Activated T-cell treated with anti-CD3 and anti-CD28 coated beads, Interleukin-2, amount 50 U/mL, for 72 hours (primary cell): ENCODE measurements at places on chromosomes 12 and 14.

DNA sequence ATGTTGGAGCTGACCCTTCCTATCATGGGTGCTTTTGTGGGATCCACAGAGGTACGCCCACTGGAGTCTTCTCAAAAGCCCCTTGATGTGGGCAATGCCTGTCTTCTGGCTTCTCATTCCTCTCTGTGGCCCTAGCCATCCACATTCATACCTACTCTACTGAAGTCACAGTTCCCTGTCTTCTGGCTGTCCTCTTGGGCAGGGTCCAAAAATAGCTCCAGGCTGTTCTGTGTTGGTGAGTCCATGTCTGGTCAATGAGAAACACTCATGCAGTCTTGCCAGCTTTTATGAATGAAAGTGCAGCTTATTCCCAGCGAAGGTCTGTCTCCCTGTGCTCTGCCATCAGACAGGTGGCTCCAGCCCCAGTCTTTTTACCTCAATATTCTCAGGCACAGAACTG is 135.9 kb upstream of the MDM1 start:
- DNase-seq: no peak

DNA sequence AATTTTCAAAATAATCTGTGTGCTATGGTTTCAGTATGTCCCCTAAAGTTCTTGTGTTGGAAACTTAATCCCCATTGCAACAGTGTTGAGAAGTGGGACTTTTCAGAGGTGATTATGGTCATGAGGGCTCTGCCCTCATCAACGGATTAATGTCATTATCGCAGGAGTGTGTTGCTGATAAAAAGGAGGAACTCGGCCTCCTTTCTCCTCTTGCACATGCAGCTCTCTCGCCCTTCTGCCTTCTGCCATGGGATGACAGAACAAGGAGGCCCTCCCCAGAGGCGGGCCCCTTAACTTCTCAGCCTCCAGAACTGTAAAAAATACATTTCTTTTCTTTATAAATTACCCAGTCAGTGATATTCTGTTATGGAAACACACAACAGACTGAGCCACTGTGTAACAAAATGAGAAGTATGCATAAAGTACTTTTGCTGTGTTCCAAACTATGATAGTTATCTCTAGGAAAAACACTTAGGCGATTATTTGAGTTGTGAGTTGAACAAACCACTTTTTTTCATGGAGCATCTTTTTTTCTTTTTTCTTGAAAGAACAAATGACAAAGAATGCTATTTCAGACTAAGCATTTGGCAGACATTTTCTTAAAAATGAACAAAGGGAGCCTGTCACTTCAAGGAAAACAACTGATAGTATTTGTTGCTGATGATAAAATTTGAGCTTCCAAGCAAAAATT is 134.8 kb upstream of the FUT8 start:
- DNase-seq: no peak

- DNase-seq: no peak
These were observed 95.9 kb upstream of the DDHD1 start for GRCh38 chr14:53249059-53249458.

DNA sequence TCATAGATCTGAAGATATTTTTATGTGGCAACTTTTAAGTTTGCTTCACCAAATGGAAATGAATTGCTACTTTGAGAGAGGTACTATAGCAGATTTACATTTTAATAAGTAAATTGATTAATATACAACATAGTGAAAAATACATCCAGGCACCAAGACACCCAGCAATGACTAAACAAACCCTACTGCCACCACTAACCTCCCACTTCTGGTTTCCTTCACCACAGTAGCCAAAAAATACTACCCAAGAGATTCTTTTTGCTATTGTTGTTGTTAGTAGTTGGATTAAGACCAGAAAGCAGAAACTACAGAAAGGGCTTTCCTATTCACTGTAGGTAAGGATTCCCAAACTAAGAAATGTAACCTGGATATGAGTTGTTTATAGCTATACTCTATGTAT is 54.1 kb downstream of the COCH start:
- DNase-seq: no peak

DNA sequence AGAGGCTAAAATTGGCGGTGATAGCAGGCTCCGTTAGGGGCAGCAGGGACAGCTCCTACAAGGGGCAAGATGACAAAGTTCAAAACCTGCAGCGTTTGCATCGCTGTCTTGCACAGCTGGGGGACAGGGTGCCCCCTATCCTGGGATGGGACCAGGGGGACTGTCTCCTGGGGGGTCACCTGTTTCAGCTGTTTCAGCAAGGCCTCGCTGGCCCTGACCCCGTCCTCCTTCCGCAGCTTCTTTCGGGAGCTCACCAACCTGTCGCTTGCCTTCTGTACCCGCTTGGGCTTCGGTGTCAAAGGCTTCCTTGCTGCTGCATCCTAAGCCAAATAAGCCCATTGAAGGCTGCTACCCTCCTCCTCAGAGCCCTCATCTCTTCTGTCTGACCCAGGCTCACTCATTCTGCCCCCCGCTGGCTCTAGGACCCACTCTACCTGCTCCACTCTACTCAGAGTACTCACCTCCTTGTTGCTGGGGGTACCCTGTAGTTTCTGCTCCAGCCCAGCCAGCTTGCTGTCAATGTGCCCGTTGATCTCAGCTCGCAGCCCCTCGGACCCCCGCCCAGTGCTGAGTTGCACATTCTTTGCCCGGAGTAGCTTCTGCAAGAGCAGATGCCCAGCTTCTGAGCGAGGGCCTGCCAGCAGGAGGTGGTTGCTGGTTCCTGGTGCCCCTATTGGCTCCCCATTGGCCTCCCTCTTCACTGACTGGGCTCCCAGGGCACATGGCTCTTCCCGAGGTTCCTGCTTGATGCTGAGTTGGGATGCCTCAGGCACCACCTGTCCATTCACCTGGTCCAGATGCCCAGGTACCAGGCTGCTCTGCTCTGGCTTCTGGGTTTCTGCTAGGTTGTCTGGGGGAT is 12.4 kb upstream of the PRKAG1 start:
- no peak for DNase-seq

GRCh38 chr12:50026691-50027090 is 1.4 kb upstream of the RACGAP1 start:
- no peak for DNase-seq

- no peak for DNase-seq
These were observed 51.2 kb upstream of the KCNH3 start for GRCh38 chr12:49487605-49488004.

GRCh38 chr12:47964106-47964728 is 821 bp downstream of the TMEM106C start:
- peak; percentile 18 for DNase-seq

DNA sequence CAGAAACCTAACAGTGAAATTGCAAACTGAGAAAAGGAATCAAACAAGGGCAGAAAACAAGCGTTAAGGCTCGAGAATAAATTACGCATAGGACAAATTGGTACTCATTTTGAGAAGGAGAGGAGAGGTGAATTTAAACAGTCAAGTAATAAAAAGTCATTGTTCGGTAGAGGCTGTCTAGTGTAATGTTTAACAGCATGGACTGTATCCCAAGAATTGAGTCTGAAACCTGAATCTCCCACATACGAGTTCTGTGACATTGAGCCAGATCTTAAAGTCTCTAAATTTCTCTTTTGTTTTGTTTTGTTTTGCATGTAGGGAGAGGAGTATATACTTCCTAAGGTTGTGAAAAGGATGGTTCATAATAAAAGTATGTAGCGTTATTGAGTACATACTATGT is 216.5 kb upstream of the BTG1 start:
- DNase-seq: no peak

- no peak for DNase-seq
These were observed 25.0 kb upstream of the POLR3B start for GRCh38 chr12:106332536-106332935.

DNA sequence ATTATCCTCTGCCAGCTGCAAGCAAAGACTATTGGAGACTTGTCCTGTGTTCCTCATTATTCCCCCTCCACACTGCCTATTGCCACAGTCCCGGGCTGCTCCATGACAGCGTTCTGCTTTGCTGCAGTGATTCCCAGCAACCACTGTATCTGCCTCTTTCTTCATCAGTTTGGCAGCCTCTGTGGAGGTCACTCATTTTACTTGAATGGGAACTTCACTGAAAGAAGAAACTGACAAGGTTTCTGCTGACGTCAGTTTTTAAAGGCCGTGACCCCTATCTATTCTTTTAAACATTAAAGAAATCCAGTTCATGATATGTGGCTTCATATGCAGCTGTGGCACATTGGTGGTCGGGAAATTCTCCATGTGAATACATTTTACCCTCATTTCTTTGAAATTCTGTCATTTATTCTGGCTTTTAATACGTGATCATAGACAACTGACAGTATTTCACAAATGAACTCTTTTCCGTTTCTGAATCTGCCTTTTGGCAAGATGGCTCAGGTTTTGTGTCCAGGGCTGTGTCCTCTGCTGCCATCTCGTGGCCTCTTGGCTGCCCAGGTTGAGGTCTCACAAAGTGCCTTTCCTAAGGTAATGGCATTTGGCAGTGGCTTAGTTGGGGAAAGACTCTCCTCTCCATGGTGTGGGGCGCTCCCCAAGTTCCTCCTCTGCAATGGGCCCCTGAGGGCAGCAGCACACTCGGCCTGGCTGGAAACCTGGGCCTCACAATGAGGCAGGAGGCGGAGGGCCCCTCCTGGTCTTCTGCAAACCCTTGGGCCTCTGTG is 5.8 kb downstream of the TMEM253 start:
- peak; percentile 82 for DNase-seq

- DNase-seq: no peak
These were observed 26.6 kb downstream of the TCHP start for GRCh38 chr12:109926488-109927210.

- no peak for DNase-seq
These were observed 7.3 kb upstream of the MYO1A start for GRCh38 chr12:57057067-57057751.

GRCh38 chr12:82605115-82605514 is 81.6 kb upstream of the TMTC2 start:
- no peak for DNase-seq

DNA sequence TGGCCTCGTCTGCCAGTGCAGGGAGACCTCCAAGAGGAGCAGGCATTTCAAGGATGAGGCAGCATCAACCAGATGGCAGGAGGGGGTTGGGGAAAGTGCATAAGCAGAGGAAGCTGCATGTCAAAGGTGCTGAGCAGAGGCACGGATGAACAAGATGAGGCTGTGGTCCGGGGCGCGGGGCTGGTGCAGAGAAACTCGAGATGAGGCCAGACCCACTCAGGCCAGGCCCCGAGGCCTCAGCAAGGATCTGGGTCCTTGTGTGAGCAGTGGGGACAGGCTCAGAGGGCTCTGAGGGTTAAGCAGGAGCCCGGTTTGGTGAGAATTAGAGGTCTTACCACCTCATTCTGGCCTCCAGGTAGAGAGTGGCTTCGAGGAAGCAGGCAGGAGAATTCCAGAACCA is 98.8 kb downstream of the DICER1 start:
- DNase-seq: no peak

DNA sequence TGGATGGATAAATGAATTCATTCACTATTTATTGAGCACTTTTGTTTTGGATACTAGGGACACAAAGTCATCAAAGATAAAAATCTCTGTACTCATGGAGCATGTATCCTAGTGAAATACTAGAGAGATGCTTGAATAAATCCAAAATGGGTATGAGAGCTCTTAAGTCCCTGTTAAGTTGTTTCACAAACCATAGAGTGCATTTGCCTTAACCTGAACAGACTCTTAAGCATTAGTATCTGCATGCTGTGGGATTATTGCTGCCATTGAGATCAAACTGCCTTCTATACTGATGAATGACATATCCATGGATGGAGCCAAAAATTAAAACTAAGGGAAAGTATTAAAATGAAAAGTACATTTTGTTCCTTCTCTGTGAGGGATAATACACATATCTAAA is 206.5 kb upstream of the KRR1 start:
- no peak for DNase-seq

GRCh38 chr14:105865904-105866840 is 339.8 kb downstream of the TMEM121 start:
- DNase-seq: no peak
